ENCODE measurements at places on chromosomes 12 and 14.

GRCh38 chr14:76975051-76975450 is 53.5 kb downstream of the IRF2BPL start:
- no peak for DNase-seq

DNA sequence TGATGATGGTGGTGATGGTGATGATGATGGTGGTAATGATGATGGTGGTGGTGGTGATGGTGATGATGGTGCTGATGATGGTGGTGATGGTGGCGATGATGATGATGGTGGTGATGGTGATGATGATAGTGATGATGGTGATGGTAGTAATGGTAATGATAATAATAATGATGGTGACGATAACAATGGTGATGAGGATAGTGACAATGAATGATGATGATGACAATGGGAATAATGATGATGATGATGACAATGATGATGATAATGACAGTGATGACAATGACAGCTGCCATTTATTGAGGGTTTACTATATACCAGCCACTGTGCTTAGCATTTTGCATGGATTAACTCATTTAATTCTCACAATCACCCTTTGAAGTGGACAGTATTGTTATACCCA is 94.6 kb downstream of the SRRM4 start:
- DNase-seq: no peak

DNA sequence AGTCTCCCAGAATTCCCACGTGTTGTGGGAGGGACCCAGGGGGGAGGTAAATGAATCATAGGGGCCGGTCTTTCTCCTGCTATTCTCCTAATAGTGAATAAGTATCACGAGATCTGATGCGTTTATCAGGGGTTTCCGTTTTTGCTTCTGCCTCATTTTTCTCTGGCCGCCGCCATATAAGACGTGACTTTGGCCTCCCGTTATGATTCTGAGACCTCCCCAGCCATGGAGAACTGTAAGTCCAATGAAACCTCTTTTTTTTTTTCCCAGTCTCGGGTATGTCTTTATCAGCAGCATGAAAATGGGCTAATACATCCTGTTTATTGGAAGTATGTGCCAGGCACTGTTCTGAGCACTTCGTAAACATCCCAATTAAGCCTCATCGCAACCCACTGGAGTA is 788 bp downstream of the KRT72 start:
- no peak for DNase-seq

- DNase-seq: no peak
Measured at GRCh38 chr12:96237035-96237434, 42.9 kb downstream of the ELK3 start.

GRCh38 chr14:99258341-99258861 is 13.6 kb downstream of the BCL11B start:
- DNase-seq: peak; percentile 57

GRCh38 chr14:51094901-51095853 is at the start of gene TRIM9:
Gene TRIM9, minus strand, starts transcription at chr14:51095105. Its CDS starts 166 bp downstream, at chr14:51094939.
- DNase-seq: peak; percentile 100

- DNase-seq: peak; percentile 84
Measured at GRCh38 chr14:39368261-39368959, 63.8 kb downstream of the FBXO33 start.

DNA sequence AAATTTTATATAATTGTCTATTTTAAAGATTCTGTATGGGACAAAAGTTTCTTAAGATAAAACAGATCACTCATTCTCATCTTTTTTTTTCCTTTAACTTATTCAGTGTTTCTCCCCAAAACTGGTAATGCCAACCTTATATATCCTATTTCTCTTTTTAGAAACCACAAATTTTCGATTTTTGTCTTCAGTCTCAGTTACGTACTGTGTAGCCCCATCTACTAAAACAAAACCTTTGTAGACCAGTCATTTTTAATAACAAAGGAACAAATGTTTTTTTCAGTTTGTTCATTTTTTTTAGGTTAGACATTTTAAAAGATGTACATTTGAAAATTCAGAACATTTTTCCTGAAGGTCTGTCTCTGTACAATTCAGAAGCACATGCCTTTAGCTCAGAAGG is 18.2 kb downstream of the PNMA1 start:
- no peak for DNase-seq

DNA sequence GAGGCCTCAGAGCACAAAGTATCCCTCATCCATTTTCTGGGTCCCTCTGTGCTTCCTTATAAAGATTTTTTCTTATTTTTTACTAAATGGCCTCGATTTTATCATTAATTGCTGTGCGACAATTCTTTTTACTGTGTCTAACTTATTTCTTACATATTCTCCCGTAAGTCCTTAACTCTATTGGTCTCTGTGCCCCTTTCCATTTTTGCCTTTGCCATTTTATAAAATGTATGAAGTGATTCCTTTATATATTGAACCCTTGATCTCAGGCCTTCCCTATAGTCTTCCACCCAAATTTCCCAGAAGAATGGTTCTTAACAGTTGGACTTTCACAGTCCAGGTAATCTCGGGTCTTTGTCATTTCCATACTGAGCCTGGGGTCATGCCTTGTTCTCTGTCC is 55.0 kb upstream of the ESRRB start:
- DNase-seq: no peak

- DNase-seq: no peak
Measured at GRCh38 chr14:74547331-74547927, 53.9 kb downstream of the ISCA2 start.

- no peak for DNase-seq
Measured at GRCh38 chr14:86501611-86502010, 971.7 kb downstream of the FLRT2 start.

- no peak for DNase-seq
Measured at GRCh38 chr12:49404956-49405355, 37.7 kb downstream of the SPATS2 start.

DNA sequence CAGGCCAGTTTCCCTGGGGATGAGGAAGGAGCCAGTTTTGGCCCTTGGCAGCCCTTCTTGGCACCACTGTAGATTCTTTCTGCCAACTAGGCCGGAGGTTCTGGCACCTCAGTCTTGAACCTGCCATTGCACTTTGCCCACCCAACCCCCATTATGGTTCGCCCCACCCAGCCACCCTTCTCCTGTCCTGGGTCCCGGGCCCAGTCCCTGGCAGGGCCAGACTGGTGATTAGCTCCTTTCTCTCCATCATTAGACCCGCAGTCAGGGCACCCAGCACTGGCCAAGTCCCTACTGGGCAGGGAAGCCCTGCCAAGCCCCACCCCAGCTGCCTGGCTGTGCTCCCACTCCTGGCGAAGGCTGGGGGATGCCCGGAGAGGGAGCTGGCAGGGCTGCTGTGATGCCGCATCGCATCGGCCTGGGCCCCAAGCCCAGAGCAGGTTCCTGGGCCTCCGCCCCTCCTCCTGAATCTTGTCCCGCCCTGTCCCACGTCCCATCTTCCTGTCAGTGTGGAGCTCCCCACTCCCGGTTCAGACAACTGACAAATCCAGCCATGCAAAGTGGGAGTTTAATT is 9.8 kb downstream of the FAM222A start:
- no peak for DNase-seq

DNA sequence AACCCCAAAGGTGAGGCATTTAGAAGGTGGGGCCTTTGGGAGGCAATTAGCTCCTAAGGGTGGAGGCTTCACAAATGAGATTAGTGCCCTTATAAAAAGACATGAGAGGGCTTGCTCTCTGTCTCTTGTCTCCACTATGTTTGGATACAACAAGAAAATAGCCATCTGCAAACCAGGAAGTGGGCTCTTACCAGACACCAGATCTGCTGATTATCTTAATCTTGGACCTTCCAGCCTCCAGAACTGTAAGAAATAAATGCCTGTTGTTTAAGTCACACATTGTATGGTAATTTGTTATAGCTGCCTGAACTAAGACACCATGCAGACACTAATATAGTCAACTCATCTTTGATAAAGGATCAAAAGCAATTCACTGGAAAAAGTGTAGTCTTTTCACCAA is 34.4 kb downstream of the TMEM116 start:
- DNase-seq: no peak

- DNase-seq: no peak
Measured at GRCh38 chr12:56150563-56150962, 1.8 kb upstream of the MYL6B start.

DNA sequence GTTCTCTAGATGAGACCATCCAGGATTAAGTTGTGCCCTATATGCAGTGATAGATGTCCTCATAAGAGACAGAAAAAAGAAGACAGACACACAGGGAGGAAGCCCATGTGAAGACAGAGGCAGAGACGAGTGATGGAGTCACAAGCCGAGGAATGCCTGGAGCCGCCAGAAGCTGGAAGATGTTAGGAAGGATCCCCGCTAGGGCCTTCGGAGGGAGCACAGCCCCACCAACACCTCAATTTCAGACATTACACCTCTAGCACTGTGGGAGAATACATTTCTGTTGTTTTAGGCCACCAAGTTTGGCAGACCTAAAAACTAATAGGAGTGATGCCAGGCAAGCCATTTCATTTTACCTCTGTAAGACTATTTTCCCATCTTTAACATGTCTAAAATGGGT is 458.5 kb downstream of the MED13L start:
- DNase-seq: no peak

- no peak for DNase-seq
Measured at GRCh38 chr14:77914073-77914721, 114.3 kb downstream of the ADCK1 start.

GRCh38 chr12:57614178-57614947 is 3.1 kb downstream of the ARHGEF25 start:
- peak; percentile 73 for DNase-seq

DNA sequence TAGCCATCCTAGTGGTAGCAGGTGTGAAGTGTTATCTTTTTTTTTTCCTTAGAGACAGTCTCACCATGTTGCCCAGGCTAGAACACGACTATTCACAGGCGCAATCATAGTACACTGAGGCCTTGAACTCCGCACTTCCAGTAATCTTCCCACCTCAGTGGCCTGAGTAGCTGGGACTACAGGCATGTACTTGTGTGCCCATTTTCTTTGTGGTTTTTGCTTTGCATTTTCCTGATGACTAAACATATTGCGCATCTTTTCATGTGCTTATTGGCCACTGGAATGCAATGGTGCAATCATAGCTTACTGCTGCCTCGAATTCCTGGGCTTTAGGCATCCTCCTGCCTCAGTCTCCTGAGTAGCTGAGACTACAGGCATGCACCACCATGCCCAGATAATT is 33.3 kb upstream of the GCH1 start:
- DNase-seq: no peak
